A549 (cell line): ENCODE measurements at places on chromosomes 3 and 15. TPM values are rescaled to one million over a fixed set of nuclear protein-coding genes. Genes with fewer than 3 reads are reported as not detected.

Gene EIF3J
- polyA plus RNA-seq, result 88.5 to 107 TPM (median 90.6 TPM) in 3 replicates

Gene SNURF
- 29.2 to 30.8 TPM (median 30.8 TPM) in 3 replicates for polyA plus RNA-seq

Gene PTPRG
- polyA plus RNA-seq, result 4.7 to 5.4 TPM (median 4.8 TPM) in 3 replicates

Gene NPAP1
- not detected in 3 replicates for polyA plus RNA-seq

Gene PLA2G4E
- polyA plus RNA-seq, result not detected in 3 replicates

Gene FGF7
- polyA plus RNA-seq, result not detected in 3 replicates

Gene RPUSD3
- 42.2 to 45.0 TPM (median 44.5 TPM) in 3 replicates for polyA plus RNA-seq

Gene OR5K1
- not detected in 3 replicates for polyA plus RNA-seq

Gene FMN1
- 0.45 to 0.61 TPM (median 0.53 TPM) in 3 replicates for polyA plus RNA-seq

Gene HRG
- not detected in 3 replicates for polyA plus RNA-seq

Gene SH2D7
- not detected in 3 replicates for polyA plus RNA-seq

Gene GPR160
- polyA plus RNA-seq, result 2.0 TPM in 3 replicates

DNA sequence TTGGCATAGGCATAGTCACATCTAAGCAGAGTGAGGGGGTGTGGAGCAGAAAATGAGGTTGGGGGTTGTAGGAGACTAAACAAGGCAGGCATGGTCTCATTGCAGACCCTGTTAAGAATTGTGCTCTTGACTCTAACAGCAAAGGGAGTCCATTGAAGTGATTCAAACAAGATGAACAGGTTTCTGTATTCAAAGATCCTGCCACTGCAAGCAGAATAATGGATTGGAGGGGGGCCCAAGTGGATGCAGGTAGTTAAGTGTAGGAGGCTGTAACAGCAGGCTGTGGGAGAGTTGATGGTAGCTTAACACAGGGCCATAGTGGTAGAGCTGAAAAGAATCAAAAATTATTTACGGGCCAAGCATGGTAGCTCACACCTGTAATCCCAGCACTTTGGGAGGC is 34.4 kb downstream of the CASR start:
- no peak for DNase-seq

GRCh38 chr15:31275331-31276262 is 51.0 kb upstream of the KLF13 start:
- no peak for DNase-seq

DNA sequence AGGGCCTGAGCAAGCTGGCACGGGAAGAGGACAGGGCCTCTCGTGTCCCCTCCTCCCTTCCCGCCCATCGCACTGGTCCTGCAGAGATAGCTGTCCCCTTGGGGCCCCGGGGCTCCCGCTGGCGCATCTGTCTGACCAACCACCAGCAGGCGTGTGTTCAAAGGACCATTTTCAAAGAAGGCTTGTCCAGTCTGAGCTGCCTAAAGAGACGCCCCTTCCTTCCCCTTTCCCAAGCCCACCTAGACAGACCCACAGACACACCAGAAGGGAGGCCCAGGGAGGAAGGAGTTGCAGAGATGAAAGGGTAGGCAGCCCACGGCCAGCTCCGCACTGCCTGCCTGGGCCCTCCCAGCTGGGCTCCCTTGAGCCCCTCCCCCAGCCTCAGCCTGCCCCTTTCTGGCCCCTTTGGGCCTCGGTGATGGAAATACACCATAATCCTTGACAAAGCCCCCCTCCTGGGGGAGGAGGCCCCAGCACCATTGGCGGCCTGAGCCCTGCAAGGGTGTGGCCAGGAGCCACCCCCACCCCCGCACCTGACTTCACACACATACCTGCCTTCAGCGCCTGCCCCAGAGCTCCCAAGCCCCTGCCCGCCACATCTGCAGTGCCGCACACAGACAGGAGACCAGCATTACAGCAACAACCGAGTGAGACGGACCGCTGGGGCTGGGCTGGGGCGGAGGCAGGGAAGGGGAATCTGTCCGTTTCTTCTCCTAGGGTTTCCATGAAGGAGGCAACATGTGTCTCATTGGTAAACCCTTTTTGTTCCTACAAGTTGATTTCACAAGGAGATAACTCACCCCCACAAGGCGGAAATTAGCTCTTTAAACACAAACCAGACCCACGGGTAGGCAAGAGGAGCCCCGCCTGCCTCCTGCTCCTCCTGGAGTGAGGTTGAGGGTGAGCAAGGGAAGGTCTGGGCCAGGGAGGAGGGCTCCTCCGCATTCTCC is at the start of gene STRA6:
Gene STRA6 (minus strand): TSS at position 336 of the 950 bp plus-strand sequence. CDS start 520 bp downstream, outside the sequence.
- DNase-seq, result peak; percentile 85

DNA sequence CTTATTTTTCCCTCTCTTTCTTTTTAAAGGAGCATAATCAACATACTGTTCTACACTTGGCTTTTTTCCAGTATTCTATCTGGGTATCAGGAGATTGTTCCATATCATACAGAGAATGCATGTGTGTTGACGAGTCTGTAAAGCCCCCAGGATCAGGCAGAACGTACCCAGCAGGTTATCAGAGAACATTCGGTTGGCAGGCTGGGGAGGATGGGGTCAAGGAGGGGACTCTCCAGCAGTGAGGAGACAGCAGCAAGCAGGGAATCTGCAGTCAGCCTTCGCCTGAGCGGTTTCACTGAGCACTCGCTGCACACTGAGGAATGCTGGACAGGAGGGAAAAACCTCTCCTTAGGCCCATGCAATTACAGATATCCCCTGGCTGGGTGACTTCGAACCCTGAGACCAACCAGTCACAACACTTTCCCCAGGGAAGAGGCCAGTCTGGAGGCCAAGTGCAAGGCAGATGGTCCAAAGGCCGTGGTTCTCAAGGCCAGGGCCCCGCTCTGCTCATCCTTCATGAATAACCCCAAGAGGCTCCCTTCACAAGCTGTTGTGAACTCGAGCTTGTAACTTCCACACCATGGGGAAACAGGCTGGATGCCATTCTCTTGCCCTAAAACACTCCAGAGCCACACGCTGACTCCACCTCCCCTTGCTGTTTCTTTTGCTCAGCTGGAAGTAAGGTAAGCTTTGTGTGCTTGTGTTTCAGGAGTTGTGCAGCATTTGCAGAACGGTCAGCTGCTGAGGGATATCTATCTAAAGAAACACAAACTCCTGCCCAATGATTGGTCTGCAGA is 60.1 kb downstream of the PXYLP1 start:
- no peak for DNase-seq

DNA sequence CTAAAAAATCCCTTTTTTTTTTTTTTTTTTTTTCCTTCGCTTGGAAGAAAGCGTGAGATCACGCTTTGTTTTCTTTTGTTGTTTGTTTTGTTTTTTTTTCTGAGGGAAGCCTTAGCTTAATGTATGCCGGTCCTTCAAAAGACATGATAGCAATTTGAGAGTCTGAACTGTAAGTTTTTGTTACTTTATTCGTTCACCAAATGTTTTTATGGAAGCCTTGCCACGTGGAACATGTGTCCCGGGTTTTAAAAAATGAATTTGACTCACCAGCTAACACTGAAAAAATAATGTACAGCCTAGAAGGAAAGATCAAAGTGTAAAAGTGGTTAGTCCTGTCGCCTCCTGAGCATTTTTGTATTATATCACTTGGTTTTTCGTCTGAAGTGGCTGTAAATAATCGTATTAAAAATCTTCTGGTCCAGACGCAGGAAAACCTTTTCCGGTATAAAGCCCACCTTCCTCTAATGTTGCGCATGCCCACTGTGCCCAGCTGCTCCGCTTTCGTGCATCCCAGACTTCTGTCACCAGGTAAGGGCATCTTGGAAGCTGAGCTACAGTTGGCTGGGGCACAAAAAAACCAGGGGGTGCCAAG is 795 bp upstream of the MYNN start:
- DNase-seq, result peak; percentile 89

GRCh38 chr3:127663151-127663550 is 9.6 kb upstream of the ABTB1 start:
- DNase-seq, result no peak

DNA sequence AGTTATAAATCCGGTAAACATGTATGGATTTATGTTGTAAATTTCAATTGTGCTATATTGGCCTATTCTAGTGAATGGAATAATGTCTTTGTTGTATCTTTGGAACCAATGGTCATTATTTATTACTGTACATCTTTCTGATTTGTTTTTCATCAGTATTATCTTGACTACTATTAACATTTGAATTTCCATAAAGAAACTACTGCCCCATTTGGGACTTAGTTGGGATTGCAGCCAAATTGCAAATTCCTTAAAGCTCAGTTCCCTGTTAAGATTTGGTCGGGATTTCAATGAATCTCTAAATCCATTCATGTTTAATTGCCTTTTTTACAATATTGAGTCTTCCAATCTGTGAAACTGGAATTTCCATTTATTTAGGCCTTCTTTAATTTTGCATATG is 822.4 kb upstream of the CADM2 start:
- no peak for DNase-seq

- DNase-seq, result no peak
These were observed 106.0 kb upstream of the NUDT16 start for GRCh38 chr3:131275556-131275955.

GRCh38 chr15:42623951-42624350 is 48.5 kb downstream of the STARD9 start:
- no peak for DNase-seq

DNA sequence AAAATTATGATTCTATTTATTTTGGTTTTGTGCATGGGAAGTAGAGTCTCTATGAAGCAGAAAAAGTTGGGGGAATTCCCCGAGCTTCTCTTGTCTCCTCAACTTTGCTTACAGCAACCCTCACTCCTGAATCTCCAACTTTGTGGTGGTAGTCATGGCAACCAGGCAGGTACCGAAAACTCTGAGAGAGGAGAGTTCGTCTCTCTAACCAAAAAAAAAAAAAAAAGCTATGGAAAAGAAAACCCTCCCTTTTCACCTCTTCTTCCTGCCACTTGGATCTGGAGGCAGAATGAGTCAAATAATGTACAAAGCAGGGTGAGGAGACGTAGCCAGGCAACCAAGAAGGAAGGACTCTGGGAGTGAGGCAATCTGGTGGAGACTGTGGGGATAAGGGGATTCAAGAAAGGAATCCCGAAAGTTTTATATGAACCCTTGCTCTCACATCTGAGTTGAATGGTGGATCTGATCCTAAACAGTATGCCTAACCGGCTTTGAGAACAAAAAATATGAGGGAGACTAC is 108.1 kb downstream of the PLOD2 start:
- no peak for DNase-seq

DNA sequence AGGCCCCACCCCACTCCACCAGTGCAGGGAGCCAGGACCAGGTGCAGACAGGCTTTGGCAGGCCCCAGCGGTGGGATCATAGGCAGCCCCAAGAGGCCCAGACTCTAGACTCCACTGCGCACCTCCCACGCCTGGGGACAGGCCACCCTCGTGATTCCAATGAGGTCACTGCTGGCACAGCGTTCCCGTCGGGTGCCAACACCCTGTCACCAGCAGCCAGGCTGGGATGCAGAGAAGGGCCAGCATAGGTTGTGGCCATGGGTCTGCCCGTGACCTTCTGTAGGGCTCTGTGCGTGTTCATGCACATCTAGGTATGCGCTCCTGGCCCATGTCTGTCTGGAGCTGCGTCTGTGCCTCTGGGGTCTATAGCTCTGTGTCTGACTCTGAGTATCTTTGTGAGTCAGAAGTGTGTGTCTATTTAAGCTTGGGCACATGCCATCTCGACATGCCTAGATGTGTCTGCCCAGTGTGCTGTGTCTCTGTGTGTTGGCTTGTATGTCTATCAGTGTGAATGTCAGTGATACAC is 13.0 kb downstream of the VIPR1 start:
- no peak for DNase-seq

GRCh38 chr3:72660270-72661114 is 187.8 kb downstream of the SHQ1 start:
- DNase-seq, result no peak

GRCh38 chr3:127784865-127785710 is 37.2 kb downstream of the MGLL start:
- no peak for DNase-seq

- no peak for DNase-seq
These were observed 20.8 kb upstream of the TM4SF1 start for GRCh38 chr3:149398296-149398695.

DNA sequence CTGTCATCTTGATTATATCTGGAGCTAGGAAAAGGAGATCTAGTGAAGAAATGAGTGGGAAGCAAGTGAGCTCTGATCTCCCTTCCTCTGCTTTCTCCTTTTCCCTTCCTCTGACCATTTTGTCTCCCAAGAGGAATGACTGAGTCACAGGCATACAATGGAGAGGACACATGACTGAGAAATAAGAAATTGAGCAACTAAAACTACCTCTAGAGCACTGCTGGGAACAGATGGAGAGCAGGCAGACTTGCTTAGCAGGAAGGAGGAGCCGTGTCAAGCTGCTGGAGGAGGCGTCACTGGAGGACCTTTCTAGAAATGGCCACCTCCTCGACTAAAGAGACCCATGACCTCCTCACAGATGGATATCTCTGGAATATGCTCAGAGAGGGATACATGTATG is 66.9 kb upstream of the MYO5C start:
- DNase-seq, result no peak

DNA sequence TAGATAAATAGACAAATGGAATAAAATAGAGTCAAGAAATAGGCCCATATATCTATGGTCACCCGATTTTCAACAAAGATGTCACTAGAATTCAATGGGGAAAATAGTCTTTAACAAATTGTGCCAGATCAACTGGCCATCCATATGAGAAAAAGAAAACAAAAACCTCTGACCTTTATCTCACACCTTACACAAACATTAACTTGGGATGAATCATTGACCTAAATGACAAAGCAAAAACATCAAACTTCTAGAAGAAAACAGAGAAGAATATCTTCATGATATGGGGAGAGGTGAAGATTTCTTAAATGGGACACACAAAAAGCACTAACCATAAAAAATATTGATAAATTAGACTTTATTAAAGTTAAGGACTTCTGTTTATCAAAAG is 31.9 kb downstream of the ITGA11 start:
- DNase-seq, result peak; percentile 39

GRCh38 chr3:137330246-137330645 is 372.5 kb downstream of the IL20RB start:
- DNase-seq, result no peak

- DNase-seq, result no peak
These were observed 176.1 kb downstream of the TBC1D2B start for GRCh38 chr15:77901251-77901881.

DNA sequence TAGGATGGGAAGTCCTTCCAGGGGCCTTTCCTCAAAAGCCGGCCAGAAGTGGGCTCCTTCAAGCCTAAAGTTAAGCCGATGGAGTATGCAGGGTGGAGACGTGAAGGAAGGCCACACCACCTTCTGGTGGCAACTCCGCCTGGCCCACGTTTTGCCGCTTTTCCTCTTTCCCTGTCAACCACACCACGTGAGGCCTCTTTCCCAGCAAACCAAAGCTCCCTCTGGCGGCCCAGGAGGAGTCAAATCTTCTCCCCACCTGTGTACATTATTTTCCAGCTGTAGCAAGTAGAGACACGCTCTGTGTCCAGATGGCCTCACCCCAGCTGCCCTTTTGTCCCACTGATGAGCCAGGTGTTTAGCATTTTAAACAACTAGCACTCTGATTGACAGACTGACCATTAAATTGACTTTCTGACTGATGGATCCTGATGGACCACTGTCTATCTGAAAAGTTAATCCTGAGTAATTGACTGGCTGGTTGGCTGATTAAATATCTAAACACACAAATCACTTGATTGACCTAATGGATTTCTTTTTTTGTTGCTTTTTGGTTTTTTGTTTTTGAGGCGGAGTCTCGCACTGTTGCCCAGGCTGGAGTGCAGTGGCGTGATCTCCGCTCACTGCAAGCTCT is 59.6 kb upstream of the ZBTB38 start:
- DNase-seq, result peak; percentile 81
